ENCODE measurements at places on chromosomes 11 and 22. TPM values are rescaled to one million over a fixed set of nuclear protein-coding genes. Genes with fewer than 3 reads are reported as not detected.

The HMGXB4 gene
- 15.0 TPM for total RNA-seq

The GPR83 gene
- not detected for total RNA-seq

The GP1BB gene
- total RNA-seq: 0.79 TPM

The C22orf42 gene
- not detected for total RNA-seq

The UPK3A gene
- not detected for total RNA-seq

The OR6A2 gene
- 0.11 TPM for total RNA-seq

Measured in placental epithelial cell (primary cell).